ENCODE measurements at places on chromosomes 4 and X.
A peak's percentile ranks its signal among the peaks of the same experiment; 100 is the strongest.

DNA sequence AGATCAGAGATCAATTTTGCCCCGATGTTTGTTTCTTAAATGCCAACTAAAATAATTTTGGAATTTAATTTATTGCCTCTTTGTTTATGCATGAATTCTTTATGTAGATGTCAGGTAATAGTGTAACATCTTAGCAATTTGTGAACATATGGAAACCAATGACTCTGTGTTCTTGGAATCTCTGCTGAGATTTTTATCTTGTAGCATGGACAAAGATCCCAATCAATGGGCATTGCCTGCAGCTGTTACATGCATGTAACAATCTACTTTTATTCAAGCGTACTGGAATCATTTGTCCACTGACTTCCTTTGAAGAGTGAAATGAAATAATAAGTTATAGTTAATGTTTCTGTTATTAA is 61.6 kb upstream of the ARSJ start:
- no peak for DNase-seq

GRCh38 chrX:121165930-121166359 is 118.5 kb downstream of the GLUD2 start:
- DNase-seq, result no peak

- DNase-seq, result peak; percentile 77
Measured at GRCh38 chr4:87038837-87039615, 104.2 kb downstream of the AFF1 start.

DNA sequence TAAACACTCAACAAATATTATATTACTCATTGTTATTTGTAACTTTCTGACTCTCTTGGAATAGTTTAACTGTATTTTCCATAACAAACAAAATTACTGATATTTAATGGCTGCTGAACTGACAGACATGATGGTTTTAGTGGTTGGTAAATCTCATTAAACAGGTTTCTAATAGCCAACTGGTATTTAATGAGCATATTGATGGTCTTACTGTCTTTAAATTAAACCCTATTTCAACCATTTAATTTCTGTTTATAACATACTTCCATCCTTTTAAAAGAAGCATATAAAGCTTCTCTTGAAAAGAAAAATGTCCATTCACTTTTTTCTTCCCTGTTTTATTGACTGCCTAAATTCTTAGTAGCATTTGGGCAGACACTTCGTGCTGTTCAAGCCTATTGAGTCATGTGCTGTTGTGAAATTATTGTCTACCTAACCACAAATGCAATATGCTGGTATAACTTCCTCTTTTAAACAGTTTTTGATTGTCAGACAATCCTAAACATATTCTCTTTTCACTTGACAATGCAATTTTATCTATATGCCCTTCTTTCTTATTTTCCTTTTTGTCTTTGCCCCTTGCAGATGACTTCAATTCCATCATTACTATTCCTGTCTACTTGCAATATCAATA is 163.9 kb upstream of the SLC7A11 start:
- no peak for DNase-seq

DNA sequence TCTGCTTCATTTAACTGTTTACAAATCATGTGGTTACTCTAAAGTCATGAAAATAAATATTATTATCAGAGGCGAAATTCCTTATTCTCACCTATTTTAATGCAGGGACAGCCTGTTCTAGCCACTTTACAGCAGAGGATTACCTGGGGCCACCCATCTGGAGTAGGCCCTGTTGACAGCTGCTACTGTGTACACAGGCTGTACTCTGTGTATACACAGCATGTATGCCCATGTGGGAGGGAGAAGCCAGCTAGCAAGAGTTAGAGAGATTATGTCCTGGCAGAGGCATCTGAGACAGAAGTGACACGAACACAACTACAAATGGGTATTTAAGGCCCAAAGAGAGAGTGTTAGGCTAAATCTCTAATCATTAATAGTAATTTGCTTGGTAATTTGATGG is 62.1 kb downstream of the GPRIN3 start:
- DNase-seq, result no peak

GRCh38 chr4:106854569-106855351 is 181.4 kb downstream of the DKK2 start:
- DNase-seq, result no peak

DNA sequence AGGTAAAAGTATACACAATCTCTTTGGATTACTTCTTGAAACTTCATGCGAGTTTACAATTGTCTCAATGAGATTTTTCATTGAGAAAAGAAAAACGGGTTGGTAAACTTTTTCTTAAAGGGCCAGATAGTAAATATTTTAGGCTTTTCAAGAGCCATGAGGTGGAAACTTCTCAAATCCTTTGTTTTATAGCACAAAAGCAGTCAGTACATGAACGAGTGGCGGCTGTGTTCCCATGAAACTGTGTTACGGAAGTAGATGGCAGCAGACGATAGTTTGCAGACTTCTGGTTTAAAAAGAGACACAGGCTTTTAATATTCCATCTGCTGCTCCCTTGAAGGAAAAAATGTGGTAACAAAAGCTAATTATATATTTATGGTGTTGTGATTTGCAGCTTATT is 332.0 kb downstream of the TENM3 start:
- DNase-seq, result no peak

DNA sequence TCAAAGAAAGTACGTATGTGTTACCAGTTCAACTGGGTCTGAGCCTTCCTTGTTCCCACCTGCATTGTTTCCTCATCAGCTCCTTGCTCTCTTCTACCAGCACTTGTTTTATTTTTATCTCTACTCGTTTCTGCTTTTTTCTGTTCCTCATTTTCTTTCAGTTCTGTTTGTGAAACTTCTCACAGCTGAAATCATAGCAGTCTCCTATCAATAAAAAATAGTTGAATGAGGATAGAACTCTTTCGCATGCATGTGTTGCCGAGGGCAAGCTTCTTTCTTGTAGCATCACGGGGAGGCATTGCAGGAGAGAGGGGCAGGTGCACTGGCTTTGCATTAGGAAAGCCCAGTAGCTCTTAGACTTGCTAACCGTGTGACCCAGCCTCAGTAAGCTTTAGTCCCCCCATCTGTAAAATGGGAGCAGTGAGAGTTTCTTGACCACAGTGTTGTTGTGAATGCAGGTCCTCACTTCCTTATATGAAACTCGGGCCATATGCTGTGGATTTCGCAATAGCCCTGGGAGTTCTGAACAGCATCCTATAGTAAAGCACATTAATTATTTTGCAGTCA is 24.7 kb downstream of the OFD1 start:
- DNase-seq, result no peak

- no peak for DNase-seq
Measured at GRCh38 chr4:40306976-40307375, 28.2 kb upstream of the CHRNA9 start.

DNA sequence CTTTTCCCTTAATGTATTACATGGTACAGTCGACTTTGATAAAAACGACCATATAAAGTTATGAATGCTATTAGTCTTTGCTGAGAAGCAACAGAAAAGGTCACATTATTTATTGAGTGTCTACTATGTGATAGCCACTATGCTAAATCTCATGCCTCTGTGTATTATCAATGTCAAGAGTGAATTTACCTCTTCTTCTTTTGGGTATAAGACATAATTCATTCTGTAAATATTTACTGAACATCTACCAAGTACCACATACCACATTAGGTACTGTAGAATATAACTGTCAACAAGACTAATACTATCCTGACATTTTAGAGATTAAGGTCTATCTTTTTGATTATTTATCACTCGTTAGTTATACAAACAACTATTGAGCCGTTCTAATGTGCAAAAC is 268.7 kb upstream of the FTHL17 start:
- no peak for DNase-seq

DNA sequence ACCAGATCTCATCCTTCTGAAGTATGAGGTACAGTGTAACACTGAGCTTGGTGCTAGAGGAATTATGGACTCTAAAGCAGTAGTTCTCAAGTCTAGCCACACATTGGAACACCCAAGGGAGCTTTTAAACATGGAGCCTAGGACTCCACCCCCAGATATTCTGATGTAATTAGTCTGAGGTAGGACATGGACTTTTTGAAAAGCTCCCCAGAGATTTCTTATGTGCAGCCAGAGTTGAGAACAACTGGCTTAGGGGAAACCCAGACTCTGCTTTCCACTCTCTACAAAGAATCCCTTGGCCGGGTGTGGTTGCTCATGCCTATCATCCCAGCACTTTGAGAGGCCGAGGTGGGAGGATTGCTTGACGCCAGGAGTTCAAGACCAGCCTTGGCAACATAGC is 11.6 kb upstream of the GDPD2 start:
- no peak for DNase-seq

DNA sequence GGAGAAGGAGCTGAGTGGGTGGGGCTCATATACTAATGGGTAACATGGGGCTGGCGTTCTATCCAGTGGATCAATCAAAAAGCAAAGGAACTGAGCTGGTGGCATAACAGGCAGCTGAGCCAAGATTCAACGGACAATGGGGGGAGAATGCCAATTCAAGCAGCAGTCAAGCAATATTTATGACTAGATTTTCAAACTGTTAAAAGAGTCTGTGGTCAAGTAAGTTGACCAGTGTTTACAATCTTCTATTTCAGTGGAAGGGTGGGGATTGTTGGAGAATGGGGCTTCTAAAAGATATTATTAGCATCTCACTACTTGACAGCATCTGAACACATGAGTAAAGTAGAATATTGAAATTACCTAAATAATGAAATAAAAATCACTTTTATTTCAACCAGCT is 64.9 kb upstream of the SCRG1 start:
- DNase-seq, result no peak

- no peak for DNase-seq
Measured at GRCh38 chr4:160182727-160183126, 1079.8 kb downstream of the RAPGEF2 start.

DNA sequence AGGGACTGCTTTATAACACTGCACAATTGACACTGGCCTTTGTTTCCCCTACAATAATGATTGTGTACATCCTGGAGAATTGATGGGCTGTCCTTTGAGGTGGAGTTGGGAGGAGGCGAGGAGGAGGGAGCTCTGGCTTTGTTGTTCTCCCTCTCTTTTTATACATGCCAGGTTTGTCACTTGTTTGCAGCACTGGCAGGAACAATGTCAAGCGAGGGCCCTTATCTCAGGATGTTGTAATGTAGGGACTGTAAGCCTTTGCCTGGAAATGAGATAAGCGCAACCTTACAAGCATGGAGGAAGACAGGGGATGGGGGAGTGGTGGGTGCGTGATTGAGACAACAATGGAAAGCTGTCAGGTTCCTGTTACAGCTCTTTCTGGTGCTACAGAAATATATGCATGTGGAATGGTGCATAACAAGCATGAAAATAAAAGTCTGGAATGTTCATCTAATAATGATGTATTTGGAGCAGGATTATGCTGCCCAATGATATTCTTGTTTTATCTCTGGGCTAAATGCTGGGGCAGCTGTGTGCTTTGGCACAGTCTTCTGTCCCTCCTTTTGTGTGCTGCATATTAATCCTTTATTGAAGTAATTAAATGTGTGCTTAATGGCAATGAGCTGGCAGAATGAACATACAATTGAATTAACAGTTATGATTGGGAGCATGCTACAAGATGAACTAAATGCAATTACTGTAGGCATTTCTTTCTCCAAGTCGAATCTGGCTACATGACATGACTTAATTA is 294.4 kb downstream of the GPAT3 start:
- no peak for DNase-seq

Data from non-pigmented ciliary epithelial cell (primary cell).